ENCODE measurements at places on chromosomes 5 and 9. TPM values are rescaled to one million over a fixed set of nuclear protein-coding genes. Genes with fewer than 3 reads are reported as not detected.

Gene RIOK2
- 19.3 TPM for total RNA-seq

Gene TAF11L7
- total RNA-seq, result not detected

Gene DOK3
- 6.4 TPM for total RNA-seq

Gene NSG2
- total RNA-seq, result 349 TPM

Gene ADAMTS12
- total RNA-seq, result 7.6 TPM

GRCh38 chr5:952597-953271 is 55.9 kb upstream of the NKD2 start:
- DNase-seq, result no peak

- DNase-seq, result no peak
These were observed 131.4 kb downstream of the CD180 start for GRCh38 chr5:67065237-67065636.

GRCh38 chr5:93010616-93011015 is 570.4 kb downstream of the NR2F1-AS1 start:
- no peak for DNase-seq

DNA sequence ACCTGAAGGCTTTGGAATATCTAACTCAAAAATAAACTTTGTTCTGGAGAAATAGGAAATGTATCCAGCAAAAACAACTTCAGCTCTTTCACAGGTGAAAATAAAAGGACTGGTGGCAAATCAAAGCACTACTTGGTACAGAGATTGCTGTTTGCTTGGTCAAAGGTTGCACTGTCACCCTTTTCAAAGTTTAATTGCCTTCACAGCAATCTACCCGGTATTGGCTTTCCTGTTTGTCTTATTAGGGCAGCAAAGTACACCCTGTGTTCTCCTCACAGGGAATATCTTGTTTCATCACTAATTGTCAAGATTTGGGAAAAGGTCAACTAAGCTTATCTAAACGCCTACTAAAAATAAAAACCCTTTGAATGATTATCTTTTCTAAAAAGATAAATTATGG is 214.1 kb upstream of the ADCY2 start:
- no peak for DNase-seq

- DNase-seq, result no peak
These were observed 1200.6 kb upstream of the NUDT12 start for GRCh38 chr5:104763216-104763615.

- DNase-seq, result no peak
These were observed 344.2 kb downstream of the ADGRV1 start for GRCh38 chr5:90902651-90903386.

DNA sequence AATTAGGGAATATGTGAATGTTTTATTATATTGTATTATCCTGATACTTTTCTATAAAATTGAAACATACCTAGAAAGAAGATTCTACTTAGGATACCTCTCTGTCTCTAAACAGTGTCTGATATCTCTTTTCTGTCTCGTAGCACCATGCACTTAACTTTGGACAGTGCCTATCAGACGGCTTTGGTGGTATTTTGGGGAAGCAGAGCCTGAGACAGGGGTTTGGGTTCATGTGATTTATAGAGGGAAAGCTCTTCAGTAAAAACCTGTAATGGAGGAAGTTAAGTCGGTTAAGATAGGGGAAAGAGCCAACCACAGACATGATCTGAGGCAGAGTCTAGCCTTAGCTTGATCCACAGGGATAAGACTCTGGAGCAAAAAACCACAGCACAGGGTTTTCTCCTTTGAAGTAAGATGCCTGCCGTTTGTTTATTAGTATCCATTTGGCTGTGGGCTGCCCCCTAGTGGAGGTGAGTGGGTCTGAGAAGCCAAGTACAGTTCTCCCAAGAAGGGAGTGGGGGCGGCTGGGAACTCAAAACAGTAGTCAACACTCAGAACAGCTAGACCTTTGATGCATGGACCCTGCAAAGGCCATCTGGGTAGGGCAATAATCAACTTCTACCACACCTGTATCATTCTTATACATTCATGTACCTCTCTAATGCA is 141.2 kb upstream of the ASTN2 start:
- DNase-seq, result peak; percentile 10

- DNase-seq, result no peak
These were observed 291.5 kb downstream of the ZSWIM6 start for GRCh38 chr5:61623401-61624069.

DNA sequence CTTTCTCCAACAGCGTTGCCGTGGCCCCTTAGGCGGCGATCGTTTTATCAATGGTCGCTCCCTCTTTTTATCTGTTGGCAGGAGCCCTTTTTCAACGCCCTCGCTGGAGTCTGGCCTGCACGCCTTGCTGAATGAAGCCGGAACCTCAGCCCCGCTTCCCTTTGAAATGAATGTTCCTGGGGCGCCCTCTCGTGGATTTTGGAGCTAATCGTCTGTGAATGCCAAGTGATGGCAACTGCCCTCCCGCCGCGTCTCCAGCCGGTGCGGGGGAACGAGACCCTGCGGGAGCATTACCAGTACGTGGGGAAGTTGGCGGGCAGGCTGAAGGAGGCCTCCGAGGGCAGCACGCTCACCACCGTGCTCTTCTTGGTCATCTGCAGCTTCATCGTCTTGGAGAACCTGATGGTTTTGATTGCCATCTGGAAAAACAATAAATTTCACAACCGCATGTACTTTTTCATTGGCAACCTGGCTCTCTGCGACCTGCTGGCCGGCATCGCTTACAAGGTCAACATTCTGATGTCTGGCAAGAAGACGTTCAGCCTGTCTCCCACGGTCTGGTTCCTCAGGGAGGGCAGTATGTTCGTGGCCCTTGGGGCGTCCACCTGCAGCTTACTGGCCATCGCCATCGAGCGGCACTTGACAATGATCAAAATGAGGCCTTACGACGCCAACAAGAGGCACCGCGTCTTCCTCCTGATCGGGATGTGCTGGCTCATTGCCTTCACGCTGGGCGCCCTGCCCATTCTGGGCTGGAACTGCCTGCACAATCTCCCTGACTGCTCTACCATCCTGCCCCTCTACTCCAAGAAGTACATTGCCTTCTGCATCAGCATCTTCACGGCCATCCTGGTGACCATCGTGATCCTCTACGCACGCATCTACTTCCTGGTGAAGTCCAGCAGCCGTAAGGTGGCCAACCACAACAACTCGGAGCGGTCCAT is 10.0 kb downstream of the S1PR3 start:
- peak; percentile 83 for DNase-seq

GRCh38 chr9:88436379-88436778 is 48.1 kb downstream of the SPIN1 start:
- no peak for DNase-seq

GRCh38 chr5:27700526-27700925 is 662.1 kb upstream of the CDH9 start:
- no peak for DNase-seq

- DNase-seq, result no peak
These were observed 53.4 kb upstream of the RPS23 start for GRCh38 chr5:82331557-82331956.

GRCh38 chr9:134625361-134626068 is 16.1 kb upstream of the COL5A1 start:
- no peak for DNase-seq

- DNase-seq, result no peak
These were observed 3.9 kb downstream of the BNC2 start for GRCh38 chr9:16866587-16866986.

DNA sequence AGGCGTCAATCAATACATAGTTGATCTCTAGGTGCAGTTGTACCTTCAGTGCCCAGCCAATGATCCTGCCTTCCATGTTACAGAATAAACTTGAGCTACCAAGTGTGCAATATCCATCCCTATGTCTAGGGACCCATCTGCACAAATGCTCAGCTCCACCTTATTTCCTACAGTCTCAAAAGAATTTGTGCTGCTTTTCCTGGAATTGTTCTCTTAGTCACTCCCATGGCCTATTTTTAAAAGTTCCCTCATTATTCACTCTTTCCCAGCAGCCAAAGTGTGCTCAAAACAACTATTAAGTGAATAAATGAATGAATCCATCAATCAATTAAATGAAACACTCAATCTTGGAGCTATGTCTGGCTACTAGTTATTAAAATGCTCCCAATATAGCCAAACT is 14.7 kb downstream of the LIX1 start:
- no peak for DNase-seq

- peak; percentile 57 for DNase-seq
These were observed 72.9 kb downstream of the ARSB start for GRCh38 chr5:78912085-78912771.

- DNase-seq, result no peak
These were observed 204.3 kb downstream of the DMRTA1 start for GRCh38 chr9:22650946-22651345.

GRCh38 chr9:91677822-91678436 is 254.3 kb upstream of the NFIL3 start:
- no peak for DNase-seq

- DNase-seq, result no peak
These were observed 142.8 kb downstream of the PDZD2 start for GRCh38 chr5:31781772-31782171.

DNA sequence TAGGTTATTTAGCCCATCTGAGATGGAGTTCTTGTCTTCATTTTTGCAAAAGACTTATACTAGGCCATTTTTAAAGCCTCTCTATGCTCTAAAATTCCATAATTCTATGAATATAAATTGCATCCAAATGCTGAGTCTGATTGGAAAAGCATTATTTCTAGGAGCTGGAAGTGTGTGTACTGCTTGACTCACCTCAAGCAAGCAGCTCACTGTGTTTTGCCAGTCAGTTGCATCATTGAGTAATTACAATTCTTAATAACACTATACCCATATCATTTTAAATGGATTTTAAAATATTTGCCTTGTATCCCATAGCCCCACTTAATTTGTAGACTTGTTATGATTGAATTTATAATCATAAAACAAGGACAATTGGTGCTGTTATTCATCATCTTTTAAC is 161.0 kb downstream of the PAM start:
- DNase-seq, result no peak

DNA sequence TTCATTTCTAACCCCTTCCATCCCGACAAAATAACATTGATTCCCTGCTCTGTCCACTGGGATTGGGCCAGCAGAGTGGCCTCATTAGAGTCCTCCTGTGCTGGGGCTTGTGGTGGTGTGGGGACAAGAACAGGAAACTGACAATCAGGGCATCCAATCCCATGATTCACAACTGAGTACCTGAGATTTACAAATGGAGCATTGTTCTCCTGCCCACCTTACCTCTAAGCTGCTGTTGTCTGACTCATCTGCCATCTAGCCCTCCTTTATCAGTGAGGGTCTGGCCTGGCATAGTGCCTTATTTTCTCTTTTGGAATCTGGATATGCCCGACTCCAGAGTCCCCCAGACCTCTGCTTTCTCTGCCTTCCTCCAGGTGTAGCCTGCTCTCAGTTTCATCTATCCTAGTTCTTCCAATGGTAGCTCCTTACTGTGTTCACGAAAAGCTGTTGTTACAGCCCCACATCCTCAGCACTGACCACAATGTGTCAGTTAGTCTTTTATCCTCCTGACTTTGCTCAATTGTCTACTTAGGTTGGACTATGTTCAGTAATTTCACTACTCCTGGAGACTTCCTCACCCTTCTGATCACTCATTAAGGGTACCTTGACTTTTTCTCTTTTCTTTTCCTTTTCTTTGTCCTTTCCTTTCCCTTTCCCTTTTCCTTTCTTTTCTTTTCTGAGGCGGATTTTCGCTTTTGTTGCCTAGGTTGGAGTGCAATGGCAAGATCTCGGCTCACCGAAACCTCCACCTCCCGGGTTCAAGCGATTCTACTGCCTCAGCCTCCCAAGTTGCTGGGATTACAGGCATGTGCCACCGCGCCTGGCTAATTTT is 13.4 kb downstream of the WNT8A start:
- DNase-seq, result no peak

- DNase-seq, result no peak
These were observed 284.4 kb downstream of the PIK3R1 start for GRCh38 chr5:68499987-68500386.

Data from cerebellum (tissue), 4 donors.